T-helper 17 cell (primary cell): ENCODE measurements at places on chromosomes 16 and 17.
A peak's percentile ranks its signal among the peaks of the same experiment; 100 is the strongest.

- DNase-seq = no peak
Measured at GRCh38 chr17:35132099-35132498, 10.0 kb downstream of the NLE1 start.

GRCh38 chr17:67124450-67125148 is 80.2 kb downstream of the CACNG1 start:
- no peak for DNase-seq

DNA sequence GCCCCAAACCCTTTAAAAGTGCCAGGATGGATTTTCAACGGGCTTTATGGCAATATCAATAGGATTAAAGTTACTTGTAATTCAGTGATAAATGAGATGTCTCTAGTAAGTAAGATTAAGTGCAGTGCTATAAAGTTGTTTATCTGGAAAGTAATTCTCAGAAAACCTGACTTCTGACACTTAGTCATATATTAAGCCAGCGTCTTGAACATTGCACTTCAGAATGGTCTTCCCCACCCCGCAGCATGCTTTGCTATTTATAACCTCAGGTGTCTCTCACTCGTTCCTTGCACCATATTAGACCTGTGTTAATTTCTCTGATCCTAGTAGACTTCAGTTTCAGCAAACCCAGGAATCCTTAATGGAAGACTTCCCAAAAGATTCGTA is 2.1 kb upstream of the MAF start:
- DNase-seq = no peak

DNA sequence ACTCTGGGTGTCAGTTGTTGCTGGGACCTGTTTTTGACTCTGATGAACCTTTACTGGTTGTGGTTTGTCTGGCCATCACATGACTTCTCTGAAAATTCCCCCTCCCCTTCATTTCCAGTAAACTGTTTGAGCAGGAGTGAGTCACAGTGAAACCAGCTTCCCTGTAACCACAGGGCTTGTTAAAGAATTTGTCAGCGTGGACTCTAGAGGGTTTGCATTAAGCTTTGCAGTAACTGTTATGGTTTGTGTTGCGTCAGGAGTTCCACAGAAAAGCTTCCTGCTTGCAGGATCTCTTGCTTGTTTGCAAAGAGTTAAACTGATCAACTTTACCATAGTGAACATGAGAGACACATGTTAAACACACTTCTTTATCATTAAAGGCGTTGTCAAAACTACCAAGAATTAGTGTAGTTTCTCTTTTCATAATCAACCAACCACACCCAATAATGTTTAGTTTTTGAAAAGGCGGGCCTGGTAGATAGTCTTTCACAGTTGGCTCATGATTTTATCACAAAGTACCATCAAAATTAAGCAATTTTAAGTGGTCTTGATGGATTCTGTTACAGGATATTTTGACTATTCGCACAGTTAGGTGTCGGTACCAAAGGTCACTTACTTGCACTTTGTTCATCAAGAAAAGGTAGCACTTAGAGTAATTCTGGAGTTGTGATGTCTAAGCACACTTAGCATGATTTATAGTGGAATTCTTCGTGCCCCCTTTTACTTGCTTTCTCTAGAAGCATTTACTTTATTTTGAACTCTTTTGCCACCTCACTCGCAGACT is 79.3 kb downstream of the VMP1 start:
- DNase-seq = peak; percentile 60

DNA sequence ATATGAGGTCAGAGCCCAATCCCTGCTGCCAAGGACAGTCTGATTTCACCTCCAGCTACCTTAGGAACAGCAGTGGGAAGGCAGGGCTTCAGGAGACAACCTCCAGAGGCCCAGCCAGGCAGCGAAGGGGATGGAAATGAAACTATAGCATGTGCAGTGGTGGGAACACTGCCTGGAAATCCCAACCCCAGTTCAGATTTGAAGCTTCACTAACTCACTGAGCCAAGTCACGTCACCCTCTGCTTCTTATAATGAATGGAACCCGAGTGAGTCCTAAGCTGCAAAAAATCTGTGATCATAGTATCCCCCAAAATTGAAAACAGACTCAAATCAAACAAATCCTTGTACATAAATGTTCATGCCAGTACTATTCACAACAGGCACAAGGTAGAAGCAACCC is 36.0 kb upstream of the SLC39A11 start:
- DNase-seq = no peak

GRCh38 chr16:30534368-30535105 is at the start of gene ZNF747:
TSS of gene ZNF747 (minus strand) at chr16:30534858. CDS start at chr16:30534679, 179 bp downstream.
- DNase-seq = peak; percentile 87

- DNase-seq = no peak
Measured at GRCh38 chr17:56697190-56697589, 103.7 kb downstream of the NOG start.

DNA sequence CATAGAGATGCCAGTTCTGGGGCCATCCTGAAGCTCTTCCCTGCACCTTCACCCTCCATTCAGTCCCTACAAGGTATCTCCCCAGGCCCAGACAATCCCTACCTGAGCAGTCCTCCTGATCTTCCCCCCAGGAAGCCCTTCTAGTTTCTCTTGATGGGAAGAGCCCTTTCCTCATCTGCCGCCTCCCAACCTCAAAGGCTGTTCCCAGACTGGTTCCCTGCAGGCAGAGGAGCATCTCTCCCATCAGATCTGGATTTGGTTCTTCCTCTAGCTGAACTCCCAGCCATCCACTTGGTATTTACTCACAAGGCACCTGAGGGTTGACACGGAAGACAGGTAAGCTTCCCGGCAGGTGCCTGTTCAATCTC is 24.6 kb upstream of the PHB1 start:
- no peak for DNase-seq

- DNase-seq = no peak
Measured at GRCh38 chr16:71373073-71373472, 14.6 kb downstream of the CALB2 start.

- DNase-seq = no peak
Measured at GRCh38 chr17:41894791-41895331, 23.9 kb downstream of the ACLY start.

- DNase-seq = no peak
Measured at GRCh38 chr16:85365120-85365519, 248.0 kb upstream of the GSE1 start.

- DNase-seq = no peak
Measured at GRCh38 chr16:67459066-67459860, 21.7 kb downstream of the ATP6V0D1 start.

DNA sequence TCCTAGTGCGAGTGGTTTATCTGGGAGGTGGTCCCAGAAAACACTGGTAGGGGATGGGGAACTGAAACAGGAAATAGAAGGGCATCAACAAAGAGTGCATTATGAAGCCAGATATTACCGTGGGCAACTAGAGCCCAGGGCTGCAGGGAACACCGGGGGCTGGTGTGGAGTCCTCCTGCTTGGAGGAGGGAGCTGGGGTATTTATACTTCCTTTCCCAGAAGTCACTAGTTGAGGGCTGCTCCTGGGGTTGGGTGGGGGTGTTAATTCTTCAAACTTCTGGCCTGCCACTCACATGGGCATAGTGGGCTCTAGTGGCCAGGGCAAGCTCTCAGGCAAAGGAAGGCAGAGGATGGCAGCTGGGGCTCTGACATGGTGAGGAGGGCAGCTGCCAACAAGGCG is 14.7 kb downstream of the LAT start:
- DNase-seq = no peak

DNA sequence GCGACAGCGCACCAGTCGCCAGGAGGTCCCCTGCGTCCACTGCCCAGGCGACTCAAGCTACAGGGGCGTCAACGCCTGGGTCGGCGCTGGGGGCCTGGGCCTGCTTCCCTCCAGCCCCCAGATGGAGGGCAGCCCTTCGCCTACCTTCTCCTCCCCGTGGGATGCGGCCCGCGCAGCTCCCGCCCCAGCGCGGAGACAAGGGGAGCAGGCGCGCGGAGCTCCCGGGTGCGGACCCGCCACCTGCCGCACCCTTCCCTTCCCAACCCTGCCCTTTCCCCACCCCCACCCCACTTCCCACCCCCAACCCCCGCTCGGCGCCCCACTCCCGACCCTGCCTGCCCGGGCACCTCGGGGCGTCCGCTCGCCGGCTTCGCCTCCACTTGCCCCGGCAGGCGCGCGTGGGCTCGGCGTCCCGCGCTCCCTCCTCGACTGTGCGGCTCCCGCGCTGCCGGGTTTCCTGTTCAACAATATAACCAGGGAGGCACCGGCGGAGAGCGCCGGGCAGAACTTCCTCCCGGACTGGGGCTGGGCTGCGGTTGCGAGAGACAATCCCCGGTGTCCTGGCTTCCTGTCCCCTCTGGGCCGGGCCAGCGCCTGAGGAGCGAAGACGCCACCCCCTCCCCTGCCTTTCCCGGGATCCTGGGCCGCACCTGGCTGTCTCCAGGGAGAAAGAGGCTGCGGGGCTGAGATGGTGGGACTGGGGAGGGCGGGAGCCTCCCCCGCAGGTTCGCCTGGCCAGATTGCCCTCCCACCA is at the start of gene ARHGAP27:
TSS of gene ARHGAP27 (minus strand) at position 466 of the 754 bp plus-strand sequence. CDS start 2,591 bp downstream, outside the sequence.
- no peak for DNase-seq

DNA sequence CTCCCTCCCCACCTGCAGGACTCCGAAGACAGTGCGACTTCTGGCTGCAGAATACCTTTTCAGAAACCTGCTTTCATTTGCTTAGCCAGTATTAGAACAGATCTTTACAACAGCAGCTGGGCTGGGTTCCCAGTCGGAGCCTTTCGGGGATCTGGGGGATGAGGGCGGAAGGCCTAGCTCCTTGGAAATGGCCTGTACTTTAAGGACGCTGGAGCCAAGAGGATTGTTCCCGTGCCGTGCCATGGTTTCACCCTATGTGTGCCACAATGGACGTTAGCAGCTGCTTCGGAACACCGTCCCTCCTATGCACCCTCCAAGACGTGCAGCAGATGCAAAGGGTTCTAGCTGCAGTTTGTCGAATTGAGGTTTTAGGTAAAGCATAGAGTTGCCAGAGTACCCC is 16.2 kb downstream of the KCTD2 start:
- DNase-seq = no peak

DNA sequence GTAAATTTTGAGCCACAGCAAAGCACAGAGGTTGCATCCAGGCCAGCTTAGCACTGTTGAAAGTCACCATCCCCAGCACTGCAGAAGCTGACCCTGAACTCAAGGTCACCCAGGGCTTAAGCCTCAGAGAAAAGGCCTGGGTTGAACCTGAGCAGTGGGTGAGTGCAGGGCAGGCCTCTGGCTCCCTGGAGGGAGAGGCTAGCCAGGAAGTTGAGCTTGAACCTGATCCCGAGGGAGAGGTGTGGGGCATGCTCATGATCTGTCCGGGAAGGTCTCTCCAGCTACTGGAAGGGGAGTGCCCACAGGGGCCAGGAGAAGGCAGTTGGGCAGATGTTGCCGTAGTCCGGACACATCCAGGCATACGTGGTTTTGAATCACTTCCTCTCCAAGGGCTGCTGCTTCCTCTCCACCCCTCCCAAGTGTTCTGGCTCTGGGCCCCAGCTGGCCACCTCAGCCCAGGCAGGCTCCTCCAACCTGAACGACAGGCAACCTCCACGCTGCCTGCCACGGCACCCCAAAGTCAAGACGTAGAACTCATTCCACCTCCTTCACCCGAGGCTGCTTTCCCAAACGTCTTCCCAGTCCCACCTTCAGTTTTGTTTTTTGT is 18.4 kb downstream of the CARHSP1 start:
- no peak for DNase-seq
